ENCODE measurements at places on chromosomes 1 and 21.

GRCh38 chr1:12434174-12434573 is 183.8 kb downstream of the DHRS3 start:
- peaks cover 15% of the 10 kb centered on the region for H3K4me1 ChIP-seq
- no peaks in the 10 kb centered on the region for H3K27me3 ChIP-seq
- H3K27ac ChIP-seq, result peak overlapping the region; percentile 49
- no peak for DNase-seq
- no peak overlapping the region for H3K4me3 ChIP-seq

- no peak overlapping the region for H3K27ac ChIP-seq
- no peak for DNase-seq
- no peaks in the 10 kb centered on the region for H3K27me3 ChIP-seq
- H3K36me3 ChIP-seq, result no peaks in the 10 kb centered on the region
- no peak overlapping the region for H3K4me3 ChIP-seq
Measured at GRCh38 chr1:91653183-91653582, 152.5 kb downstream of the CDC7 start.

- H3K36me3 ChIP-seq, result no peaks in the 10 kb centered on the region
- no peak overlapping the region for H3K27ac ChIP-seq
- H3K4me1 ChIP-seq, result no peaks in the 10 kb centered on the region
Measured at GRCh38 chr1:35860696-35861095, 22.3 kb upstream of the AGO1 start.

GRCh38 chr1:227422581-227422980 is 104.3 kb upstream of the CDC42BPA start:
- no peaks in the 10 kb centered on the region for H3K36me3 ChIP-seq
- H3K27ac ChIP-seq, result no peak overlapping the region
- no peaks in the 10 kb centered on the region for H3K4me1 ChIP-seq
- DNase-seq, result no peak

DNA sequence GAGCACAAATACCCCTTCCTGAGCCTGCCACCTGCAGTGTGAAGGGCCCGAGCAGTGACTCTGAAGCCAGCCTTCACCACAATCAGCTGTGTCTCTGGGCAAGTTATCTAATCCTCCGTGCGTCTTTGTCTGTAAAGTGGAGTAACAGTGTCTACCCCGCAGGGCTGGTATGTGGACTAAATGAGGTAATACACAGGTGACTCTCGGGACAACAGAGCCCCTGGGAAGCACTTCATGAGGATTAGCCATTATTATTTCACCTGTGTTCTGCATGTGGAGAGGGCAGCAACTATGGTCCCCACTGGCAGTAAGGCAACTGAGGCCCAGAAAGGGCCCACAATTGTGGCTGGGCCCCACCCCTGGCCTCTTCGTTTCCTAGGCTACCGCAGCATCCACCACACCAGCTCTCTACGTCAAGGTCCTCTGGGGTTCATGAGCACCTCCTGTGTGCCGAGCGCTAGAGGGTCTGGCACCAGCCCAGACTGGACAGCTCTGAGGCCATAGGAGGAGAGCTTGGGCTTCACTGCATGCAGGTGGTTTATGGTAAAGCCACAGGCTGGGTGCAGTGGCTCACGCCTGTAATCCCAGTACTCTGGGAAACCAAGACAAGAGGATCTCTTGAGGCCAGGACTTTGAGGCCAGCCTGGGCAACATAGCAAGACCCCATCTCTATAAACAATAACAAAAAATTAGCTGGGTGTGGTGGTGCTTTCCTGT is 41.3 kb upstream of the LRP8 start:
- no peaks in the 10 kb centered on the region for H3K36me3 ChIP-seq
- H3K27me3 ChIP-seq, result no peaks in the 10 kb centered on the region
- H3K4me1 ChIP-seq, result no peaks in the 10 kb centered on the region
- no peak overlapping the region for H3K27ac ChIP-seq
- no peak overlapping the region for H3K4me3 ChIP-seq
- DNase-seq, result no peak
